ENCODE measurements at places on chromosomes 4 and X.

DNA sequence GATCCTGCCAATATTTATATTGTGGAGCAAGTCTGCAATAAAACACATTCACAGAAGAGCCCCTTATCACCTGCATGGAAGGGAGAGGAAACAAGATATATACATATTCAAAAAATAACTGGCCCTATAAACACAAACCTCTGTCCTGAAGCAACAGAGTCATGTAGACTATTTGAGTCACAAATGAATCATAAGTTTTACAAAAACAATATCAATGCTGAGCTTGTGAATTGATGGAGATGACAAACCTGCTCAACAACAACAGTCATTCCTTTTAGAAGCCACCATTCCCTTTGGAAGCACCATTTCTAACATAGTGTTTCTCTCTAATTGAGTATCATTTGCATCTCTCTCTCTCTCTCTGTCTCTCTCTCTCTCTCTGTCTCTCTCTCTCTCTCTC is 313.9 kb downstream of the MID1IP1 start:
- no peak for DNase-seq

DNA sequence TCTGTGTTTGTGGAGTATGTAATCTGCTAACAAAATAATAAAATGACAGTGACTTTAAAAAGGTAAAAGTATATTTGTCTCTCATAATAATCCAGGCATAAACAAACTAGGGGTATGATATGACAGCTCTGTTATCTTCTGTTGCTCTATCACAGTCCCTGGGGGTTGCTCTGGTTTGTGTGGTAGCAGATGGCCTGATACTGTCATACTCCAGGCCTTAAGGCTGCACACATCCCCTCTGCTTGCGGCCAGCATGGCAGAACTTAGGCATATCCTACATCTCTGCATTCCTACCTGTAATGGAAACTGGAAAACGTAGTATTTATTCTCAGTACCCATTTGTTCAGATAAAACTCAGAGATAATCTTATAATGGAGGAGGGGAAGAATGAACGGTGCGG is 117.9 kb upstream of the HAND2 start:
- DNase-seq = no peak

DNA sequence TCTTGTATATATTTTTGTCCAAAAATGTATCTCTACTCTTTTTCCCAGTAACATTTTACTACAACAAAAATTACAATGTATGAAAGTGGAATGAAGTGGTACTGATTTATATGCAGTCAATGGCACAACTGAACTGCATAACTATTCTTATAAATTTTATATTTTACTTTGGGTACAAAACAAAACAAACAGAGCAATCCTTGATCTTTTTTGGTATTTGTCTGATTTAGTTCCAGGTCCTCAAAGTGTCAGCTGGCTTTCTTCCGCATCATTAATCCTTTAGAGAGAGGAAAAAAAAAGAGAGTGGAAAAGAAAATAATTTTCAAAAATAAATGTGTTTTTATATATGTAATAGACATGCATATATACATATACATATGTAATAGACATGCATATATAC is 252.4 kb upstream of the SLIT2 start:
- no peak for DNase-seq

GRCh38 chr4:19776929-19777328 is 474.8 kb upstream of the SLIT2 start:
- DNase-seq = no peak

Data from activated T-cell treated with anti-CD3 and anti-CD28 coated beads for 4 hours (primary cell).